ENCODE measurements at places on chromosomes 7 and 10.

- no peak for DNase-seq
These were observed 272.5 kb downstream of the SEMA3A start for GRCh38 chr7:83921941-83922607.

- no peak for DNase-seq
These were observed 594 bp downstream of the CNNM1 start for GRCh38 chr10:99329554-99330346.

- no peak for DNase-seq
These were observed 292.1 kb downstream of the BBS9 start for GRCh38 chr7:33421429-33421828.

- DNase-seq: no peak
These were observed 212.3 kb downstream of the DNAJC1 start for GRCh38 chr10:21791276-21791675.

DNA sequence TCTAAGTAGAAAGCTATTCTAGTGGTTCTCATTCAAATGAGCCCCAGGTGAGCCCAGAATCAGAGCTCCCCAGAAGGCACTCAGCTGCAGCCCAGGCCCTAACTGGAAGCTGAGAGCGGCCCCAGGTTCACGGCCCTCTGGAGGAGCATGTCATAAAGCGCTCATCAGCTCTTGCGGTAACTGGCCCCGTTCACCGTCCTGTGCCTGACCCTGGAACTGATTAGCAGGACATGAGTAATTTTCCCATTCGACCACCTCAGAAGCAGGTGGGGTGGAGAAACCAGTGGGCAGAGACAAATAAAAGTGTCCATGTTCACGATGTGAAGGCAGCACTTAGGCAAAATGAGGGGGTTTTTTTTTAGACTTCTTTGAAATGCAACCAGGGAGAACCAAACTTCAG lies 136.1 kb upstream of the LYZL2 start:
- no peak for DNase-seq

DNA sequence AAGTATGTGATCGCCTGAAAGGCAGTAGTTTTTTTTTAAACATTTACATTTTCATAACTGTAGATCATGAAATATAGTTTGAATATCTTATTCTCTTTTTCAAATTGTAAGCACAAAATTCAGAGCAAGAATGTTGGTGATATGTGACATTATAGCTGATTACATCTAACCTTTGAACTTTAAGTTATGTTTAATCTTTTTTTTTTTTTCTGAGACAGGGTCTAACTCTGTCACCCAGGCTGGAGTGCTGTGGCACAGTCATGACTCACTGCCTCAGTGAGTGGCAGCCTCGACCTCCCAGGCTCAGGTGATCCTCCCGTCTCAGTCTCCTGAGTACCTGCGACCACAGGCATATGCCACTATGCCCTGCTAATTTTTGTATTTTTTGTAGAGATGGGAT lies 278.7 kb upstream of the NEBL start:
- no peak for DNase-seq

DNA sequence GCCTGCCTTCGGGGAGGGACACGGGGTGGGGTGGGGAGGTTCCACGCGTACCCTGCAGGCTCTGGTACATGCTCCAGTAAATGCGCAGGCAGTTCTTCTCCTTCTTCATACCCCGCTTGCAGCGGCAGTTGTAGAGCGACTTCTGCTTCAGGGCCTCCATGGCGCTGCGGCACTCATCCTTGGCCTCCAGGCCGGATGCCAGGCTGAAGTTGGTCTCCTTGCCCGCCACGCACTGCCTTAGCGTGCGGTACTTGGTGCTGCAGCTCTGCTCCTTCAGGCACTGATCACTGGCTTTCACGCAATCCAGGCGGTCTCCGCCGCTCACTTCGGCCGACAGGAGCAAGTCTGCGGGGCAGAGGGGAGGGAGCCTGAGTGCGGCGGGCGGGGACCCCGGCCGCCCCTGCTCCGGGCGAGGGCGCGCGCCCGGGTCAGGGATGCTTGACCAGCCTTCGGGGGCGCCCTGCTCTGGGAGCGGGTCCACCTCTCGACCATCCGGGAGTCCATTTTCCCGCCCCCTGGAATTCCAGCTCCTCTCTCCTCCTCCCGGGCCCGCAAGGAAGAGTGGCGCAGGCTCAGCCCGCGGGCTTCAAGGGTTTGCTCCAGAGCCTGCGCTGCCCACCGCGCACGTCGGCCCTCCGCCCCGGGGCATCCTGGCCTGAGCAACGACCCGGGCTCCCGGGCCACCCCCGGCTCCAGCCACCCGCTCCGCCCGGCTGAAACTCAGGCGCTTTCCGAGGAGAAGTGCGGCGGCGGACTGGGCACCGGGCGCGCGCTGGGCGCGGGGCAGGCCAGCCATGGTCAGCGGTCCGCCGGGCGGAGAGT lies 2.0 kb downstream of the GFRA1 start:
- no peak for DNase-seq

GRCh38 chr10:103528549-103528948 lies 35.0 kb downstream of the NEURL1 start:
- no peak for DNase-seq

DNA sequence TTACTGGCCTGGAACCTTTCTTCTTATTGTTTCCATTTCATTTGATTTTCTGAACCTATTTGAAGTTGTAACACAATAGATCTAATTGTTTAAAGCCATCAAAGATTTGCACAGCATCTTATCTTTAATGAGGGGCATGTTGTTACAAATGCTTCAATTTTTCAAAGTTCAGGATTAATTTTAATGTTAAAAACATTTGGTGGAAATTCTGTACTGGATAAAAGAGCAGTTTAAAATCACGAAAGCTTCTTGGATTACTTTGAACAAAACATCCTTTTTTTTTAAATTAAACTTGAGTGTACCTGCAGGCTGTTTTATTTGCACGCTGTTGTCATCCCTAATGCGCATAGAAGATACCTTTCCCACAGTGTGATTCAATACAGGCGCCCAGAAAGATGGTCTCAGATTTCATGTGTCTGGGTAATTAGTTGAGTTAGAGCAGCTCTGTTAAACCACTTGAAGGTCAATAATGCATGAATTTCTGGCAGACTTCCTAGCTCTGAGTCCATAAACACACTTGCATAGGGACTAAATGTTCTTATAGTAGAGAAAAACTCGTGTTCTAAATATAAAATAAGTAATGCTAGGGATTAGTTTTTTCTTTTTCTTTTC lies 29.3 kb upstream of the DDX50 start:
- DNase-seq: no peak

DNA sequence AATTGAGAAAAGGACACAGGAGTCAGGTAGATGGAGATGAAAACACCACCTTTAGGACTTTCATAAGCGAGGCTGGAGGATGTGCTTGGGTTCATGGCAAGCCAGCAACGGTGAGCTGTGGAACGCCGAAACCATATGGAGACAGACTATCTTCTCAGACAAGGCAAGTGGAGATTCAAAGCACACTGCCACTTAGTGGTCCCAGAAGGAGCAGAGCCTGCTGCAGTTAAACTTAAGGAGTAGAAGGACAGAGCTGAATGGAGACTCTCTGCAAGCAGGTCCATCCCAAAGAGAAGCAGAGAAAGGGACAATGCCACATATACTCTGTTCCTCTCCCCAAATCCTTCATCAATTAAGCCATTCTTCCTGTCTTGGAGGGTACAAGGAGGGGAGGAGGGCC lies 236.3 kb upstream of the HABP2 start:
- no peak for DNase-seq

DNA sequence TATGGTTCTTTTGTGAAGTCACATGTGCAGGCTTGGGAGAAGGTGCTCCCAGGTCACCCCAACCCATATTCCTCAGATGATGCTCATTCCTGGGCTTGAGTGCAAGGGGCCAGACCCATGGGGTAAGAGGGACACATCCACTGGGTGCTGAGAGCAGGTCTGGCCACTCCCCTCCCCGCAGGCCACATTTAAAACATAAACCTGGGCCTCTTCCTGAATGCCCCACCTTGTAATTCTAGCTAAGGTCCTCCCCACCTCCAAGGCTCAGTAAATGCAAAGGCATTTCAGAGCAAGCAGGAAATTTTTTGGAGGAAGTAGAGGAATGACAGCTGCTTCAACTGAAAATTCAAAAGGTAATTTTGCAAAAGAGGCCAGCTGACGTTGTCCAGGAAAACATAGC lies 172.5 kb downstream of the ARHGAP21 start:
- no peak for DNase-seq

DNA sequence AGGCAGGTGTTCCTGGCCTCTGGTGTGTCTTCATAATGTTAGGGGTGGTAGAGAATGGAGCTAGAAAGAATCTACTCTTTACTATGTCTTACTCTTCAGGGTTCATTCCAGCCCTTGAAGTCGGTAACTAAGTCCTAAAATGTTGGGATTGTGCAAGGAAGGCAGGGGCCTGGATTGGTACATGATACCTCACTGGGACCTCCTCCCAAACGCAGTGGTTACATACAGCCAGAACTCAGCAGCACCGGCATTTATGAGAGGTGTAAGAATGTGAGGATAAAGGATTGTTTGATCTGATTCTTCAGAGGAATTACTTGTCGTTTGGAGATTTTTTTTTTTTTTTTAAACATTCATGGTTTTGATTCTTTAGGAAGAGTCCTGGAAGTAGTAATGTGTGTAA lies 6.9 kb downstream of the COMTD1 start:
- DNase-seq: no peak

- no peak for DNase-seq
These were observed 70.1 kb downstream of the ADCY1 start for GRCh38 chr7:45644237-45644636.

DNA sequence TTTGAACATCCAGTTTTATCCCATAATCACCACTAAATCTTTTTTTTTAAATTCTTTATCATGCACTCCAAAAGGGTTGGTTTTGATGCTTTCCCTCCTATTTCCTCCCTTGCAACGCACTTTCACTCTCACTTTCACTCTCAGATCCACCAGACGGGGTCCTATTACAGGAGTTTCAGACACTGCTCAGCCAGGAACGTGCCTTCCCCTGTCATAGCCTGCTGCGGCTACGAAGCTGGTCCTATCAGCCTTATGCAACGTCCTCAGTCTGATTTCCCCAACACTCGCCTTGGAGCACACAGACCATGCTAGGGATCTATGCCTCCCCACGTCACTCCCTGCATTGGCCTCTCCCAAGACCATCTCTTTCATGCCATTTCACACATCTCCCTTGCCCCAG lies 23.4 kb downstream of the ZPBP start:
- DNase-seq: no peak

DNA sequence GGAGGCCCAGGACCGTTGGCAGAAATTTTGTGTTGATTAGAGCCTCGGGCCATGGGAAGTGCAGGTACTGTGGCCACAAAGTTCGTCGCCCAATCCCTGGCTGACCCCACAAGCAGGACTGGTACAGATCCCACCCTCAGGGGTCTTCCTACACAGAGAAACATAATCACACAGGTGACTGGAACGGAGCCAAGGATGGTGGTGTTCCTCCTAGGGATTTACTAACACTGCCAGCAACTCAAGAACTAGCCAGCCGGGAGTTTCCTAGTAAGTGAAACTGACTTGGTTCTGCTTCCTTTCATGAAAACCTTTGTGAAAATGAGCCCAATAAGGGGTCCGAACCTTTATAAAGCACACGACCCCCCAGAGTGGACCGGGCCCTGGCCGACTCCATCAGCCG lies 5.7 kb downstream of the CUX1 start:
- DNase-seq: no peak

- no peak for DNase-seq
These were observed 55.7 kb downstream of the JAKMIP3 start for GRCh38 chr10:132121511-132121830.

DNA sequence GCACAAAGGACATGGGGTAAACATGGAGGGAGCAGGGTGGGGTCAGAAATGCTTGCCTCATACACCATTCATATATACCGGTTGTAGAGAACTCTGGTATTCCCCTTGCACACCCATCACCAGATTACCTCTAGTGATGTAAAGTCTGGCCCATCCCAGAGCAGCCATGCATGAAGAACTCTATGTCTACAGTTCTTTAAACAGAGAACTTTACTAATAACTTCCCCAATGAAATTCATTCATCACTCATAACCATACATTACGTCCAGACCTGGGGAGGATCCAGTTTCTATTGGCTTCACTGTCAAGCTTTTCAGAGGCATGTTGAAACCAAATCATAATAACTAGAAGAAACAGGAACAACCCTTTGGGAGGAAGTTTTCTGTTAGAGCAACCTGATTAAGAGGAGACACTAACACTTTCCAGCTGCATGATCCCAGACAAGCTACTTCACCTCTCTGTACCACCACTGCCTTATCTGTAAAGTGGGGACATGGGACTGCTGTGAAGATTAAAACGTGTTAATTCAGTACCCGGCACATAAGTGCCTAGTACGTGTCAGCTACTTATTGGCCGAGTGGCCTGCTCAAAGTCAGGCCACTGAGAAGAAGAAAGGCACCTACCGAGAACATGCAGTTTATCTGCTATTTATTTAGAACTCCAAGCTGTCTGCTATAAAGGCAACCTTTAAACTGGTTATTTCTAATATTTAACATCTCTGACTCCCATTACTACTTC lies 59.7 kb downstream of the IGF2BP3 start:
- no peak for DNase-seq

DNA sequence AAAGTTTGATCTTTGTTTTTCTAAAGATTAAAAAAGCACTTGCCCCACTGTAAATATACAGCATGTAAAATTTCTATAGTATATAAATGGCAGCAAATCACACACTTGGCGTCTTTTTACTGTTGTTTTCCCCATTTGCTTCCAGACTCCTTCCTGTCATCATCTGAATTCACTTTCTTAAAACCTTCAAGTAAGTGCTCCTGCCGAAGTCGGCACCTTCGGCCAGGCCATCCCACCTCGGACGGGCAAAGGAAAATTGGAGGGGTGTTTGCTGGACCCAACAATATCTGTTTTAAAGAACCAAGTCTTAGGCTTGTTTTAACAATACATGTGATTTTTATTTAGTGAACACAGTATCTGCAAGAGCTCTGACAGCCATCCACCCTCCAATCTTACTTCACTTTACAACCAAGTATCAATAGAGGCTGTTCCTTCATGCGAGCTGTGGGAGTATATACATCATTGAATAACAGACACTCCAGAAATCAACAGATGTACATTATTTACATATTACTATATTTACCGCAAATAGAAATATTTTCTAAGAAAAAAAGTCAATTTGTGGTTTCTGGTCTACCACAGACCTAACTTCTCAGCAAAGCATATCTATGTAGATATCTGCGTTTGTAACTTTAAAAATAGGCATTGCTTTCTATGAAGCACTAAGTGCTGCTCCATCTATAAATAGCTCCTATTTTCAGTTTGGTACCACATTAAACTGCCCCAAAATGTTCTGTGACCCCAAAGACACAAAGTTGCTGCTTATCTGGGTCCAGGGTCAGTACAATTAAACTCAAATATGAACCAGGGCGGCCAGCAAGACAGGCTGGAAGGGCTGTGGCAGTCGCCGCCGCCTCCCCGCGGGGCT lies 110.7 kb downstream of the CYTH3 start:
- DNase-seq: no peak

DNA sequence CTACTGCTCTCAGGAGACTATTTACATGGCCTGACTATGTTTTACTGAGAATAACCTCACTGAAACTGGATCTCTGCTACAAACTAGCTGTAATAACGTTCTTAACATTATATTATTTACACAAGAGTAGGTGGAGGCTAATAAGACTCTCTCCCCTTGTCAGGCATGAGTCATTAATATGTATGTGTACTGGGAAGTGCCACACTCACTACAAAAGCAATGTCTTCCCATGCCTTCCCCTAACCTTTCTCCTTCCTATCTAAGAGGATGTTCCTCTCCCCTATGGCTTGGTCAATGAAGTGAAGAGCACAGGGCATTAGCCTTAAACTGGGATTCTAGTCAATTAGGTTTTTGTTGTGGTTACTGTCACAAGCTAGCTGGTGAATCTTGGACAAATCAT lies 147.9 kb downstream of the DGKB start:
- DNase-seq: no peak

GRCh38 chr10:97708976-97709946 lies 4.3 kb upstream of the MARVELD1 start:
- no peak for DNase-seq

GRCh38 chr10:94859086-94859485 lies 79.4 kb upstream of the CYP2C9 start:
- no peak for DNase-seq

All from amygdala (tissue), 56 donors.